ENCODE measurements at places on chromosomes 16 and 17.

- DNase-seq: no peak
Measured at GRCh38 chr16:75805946-75806345, 79.7 kb upstream of the CPHXL start.

- DNase-seq: no peak
Measured at GRCh38 chr17:17126131-17127110, 79.7 kb downstream of the PLD6 start.

DNA sequence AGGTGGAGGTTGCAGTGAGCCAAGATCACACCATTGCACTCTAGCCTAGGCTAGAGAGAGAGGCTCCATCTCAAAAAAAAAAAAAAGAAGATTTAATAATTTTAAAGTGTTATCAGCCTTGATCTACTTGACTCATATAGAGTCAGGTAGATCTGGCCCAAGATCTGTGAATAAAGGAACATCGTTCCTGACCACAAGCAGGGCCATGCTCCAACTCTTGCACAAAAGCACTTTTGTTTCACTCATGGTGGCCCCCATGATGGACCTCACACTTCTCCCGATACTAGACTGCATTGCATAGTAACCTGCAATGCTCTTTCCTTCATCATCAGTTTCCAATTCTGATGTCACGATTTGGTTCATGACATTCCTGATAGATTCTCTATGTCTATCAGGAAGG lies 5.2 kb upstream of the MYH11 start:
- no peak for DNase-seq

- DNase-seq: no peak
Measured at GRCh38 chr17:74383141-74383540, 15.8 kb downstream of the GPR142 start.

DNA sequence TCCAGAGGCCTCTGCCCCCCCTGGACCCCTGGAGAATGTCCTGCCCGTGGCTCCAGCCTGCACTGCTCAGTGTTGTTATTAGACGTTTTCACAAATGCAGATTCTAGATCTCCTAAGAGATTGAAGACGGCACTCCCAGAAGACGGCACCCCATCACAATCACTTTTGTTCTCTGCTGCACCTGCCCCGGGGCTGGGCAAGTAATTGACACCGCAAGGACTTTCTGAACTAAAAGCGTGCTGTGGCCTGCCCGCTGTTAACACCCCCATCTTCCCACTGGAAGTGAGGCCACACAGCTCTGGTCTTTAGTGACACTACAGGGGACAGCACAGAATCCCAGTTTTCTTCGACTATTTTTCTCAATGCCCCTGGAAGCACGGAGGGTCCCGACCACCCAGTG lies 256.9 kb downstream of the ENGASE start:
- no peak for DNase-seq

GRCh38 chr16:23398987-23399805 lies 53.8 kb downstream of the COG7 start:
- no peak for DNase-seq

GRCh38 chr17:80862481-80862961 lies 129.1 kb upstream of the CHMP6 start:
- DNase-seq: no peak

DNA sequence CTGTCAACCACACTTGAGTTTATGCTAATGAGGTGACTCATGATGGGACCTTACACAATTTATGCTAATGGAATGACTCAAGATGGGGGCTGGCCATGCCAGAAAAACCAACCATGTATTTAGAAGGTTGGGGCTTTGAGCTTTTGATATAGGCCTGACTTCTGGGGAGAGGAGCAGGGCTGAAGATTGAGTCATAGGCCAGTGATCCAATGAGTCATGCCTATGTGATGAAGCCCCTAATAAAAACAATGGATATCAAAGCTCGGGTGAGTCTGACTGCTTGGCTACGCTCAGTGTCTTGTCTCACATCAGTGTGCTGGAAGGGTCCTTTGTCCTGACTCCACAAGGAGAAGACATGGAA lies 7.3 kb downstream of the MFSD6L start:
- peak; percentile 23 for DNase-seq

DNA sequence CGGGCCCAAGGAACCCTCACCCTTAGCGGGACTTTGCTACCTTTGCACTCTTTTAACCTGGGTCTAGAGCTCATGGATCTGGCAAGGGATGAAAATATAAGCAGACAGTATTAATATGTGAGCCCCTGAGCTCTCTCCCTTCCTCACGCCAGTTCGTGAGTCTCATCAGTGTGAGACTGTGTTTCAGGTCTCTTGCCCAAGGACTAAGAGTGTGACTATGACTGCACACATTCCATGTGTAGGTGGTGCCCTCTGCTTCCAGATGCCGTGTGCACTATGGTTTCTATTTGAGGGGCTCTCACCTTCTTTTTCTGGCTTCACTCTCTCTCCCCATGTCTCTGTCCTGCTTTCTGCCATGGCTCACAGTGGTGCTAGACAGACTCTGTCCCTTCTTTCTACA lies 40.5 kb downstream of the DHRS7B start:
- DNase-seq: no peak

DNA sequence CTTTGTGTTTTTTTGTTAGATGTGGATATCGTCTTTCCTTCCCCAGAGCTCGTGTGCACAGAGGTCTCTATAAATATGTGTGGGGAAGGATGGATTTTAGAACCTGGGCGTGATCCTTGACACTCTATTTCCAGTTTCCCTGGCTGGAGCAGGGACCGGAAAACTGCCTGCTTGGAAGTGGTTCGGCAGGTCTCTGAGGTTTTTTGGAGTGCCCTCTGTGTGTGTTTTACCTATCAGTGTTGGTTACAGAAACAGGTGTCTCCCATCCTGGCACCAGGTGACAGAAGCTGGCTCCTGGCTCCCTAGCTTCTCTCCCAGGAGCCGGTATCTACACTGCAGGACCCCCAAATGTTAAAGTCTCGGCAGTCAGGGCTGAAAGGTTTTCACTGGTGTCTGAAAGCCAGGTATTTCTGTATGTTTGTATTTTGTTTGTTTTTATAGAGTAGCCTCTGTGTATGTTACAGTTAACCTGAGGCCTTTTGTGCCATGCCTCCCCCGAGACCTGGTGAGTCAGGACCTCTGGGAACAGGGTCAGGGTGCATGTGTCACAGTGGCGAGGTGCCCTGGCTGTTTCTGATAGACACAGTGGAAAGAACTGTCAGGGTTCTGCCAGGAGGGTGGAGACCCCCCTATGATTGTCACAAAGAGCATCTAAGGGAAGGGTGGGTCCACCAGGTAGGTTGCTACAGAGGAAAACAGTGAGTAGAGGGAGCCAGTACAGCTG lies 31.3 kb downstream of the ZC3H18 start:
- no peak for DNase-seq

GRCh38 chr16:49653577-49653976 lies 202.3 kb downstream of the ZNF423 start:
- DNase-seq: no peak

DNA sequence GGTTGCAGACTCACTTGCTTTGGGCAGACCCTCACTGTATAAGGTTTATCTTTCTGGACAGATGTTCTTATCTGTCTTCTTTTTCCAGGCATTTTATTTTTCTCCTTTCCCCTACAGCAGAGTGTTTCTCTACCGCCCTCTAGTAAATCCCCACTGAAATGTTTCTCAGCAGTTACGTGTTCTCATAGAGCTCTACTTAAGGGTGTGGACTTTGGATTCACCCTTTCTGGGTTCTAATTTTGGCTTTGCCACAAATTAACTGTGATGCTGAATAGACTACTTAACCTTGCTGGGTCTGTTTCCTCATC lies 2.0 kb downstream of the ADAT1 start:
- peak; percentile 23 for DNase-seq

DNA sequence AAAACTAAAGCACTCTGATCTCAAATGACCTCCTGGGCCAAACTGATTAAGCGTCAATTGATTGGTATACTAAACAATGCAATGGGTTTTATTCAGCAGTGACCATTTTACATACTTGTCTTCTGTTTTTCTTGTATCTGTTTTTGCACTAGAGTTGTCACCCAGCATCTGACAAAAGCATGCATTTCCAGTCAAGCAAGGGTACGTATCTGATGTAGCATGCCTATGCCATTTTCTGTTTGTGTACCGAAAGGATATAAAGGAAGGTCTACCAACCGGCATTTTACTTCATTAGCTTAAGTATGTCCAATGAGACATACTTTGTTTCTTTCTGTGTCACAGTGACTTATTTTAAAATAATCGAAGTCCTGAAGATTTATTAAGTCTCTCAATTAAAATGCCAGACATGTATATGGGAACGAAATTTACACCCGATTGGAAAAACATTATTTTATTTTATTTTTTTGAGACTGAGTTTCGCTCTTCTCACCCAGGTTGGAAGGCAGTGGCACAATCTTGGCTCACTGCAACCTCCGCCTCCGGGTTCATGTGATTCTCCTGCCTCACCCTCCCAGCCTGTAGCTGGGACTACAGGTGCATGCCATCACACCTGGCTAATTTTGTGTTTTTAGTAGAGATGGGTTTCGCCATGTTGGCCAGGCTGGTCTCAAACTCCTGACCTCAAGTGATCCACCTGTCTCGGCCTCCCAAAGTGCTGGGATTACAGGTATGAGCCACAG lies 7.5 kb downstream of the TOB1 start:
- no peak for DNase-seq

DNA sequence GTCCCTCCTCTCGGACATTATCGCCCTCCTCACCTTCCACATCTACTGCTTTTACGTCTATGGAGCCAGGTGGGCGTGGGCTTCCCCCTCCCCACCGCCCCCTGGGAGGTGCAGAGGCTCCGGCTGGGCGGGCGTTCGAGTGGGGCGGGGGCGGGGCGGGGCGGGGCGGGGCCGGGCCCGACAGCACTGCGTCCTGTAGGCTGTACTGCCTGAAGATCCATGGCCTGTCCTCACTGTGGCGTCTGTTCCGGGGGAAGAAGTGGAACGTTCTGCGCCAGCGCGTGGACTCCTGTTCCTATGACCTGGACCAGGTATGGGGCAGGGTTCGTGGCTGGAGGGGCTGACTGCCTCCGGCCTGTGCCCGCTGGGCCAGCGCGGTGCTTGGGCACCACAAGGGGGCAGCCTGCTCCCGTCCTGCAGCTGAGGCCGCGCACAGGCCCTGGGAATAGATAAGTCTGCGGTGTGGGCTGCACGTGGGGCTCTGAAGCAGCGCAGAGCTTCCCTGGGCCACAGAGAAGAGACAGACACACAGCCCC lies 9.2 kb downstream of the PIGQ start:
- DNase-seq: no peak

- peak; percentile 70 for DNase-seq
Measured at GRCh38 chr17:2054512-2055291, at the start of gene HIC1. Gene HIC1 (plus strand): TSS chr17:2055103. CDS start chr17:2056691, 1,588 bp downstream.

- no peak for DNase-seq
Measured at GRCh38 chr16:1035066-1035415, 37.5 kb upstream of the SSTR5 start.

GRCh38 chr16:73771196-73772064 lies 525.2 kb upstream of the PSMD7 start:
- no peak for DNase-seq

DNA sequence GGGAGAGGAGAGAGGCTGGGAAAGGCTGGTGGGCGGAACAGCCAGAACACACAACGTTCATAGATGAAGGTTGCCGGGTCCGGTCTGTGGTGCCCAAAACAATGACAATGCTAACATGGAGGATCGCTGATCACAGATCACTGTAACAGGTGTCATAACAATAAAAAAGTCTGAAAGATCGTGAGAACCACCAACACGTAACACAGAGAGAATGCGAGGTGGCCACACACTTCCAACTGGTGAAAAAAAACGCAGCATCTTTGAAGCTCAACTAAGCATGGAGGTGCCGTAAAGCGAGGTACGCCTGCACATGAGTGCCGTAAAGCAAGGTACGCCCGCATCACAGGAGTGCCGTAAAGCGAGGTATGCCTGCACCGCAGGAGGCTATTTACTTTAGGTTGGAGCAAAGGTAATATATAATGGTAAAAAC lies 42.3 kb downstream of the ABR start:
- DNase-seq: no peak

GRCh38 chr16:66357523-66357928 lies 9.0 kb upstream of the CDH5 start:
- DNase-seq: peak; percentile 69

- no peak for DNase-seq
Measured at GRCh38 chr17:64005734-64006167, 7.6 kb downstream of the PRR29 start.

DNA sequence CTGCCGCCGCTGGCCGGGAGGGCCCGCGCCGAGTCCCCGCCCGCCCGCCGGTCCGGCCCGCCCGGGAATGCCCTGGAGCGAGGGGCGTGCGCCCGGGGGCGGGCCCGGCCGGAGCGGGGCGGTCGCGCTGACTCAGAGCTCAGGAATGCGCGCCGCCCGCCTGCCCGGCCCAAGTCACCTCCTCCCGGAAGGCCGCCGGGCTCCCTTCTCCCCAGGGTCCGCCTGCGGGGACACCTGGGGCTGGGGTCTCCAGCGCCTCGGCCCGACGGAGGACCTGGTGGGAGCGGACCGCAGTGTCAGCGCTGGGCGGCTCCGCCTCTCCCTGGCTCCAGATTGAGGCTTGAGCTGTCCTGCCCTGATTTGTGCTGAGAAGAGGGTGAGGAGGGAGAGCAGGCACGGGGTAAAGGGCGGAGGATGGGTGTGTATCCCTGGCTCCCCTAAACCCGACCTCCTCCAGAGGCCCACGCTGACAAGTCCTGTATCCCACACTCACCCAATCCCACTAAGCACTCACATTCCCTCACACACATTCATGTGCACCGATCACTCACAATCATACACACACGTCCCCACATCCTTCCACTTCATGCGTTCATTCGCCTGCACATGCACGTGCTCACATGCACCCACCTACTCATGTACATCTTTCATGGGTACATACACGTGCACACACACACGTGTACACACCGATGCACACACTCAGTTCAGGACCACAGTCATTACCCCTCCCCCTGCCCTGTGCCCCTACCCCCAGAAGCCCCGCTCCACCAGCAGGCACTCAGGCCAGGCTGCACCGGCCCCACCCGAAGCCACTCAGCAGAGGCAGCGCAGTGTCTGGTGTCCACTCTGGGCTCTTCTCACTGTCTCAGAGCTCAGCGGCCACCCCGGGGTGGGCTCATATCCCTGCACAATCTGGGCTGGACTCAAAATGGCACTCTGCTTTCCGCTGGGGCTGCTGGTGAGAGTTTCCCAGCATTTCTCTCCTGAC lies at the start of gene RHBDF1:
RHBDF1 (minus strand) TSS at position 71 of the 988 bp plus-strand sequence. CDS start 7,616 bp downstream, outside the sequence.
- peak; percentile 49 for DNase-seq

- DNase-seq: no peak
Measured at GRCh38 chr16:25264597-25264996, 7.0 kb upstream of the ZKSCAN2 start.

GRCh38 chr16:78284957-78285434 lies 185.5 kb downstream of the WWOX start:
- DNase-seq: no peak
